NCI-H1092 (cell line): ENCODE measurements at places on chromosomes 12 and 14.

GRCh38 chr14:29458547-29458946, 469.1 kb downstream of the PRKD1 start:
- DNase-seq: no peak

GRCh38 chr14:104598910-104599273, 5.7 kb downstream of the TMEM179 start:
- no peak for DNase-seq

DNA sequence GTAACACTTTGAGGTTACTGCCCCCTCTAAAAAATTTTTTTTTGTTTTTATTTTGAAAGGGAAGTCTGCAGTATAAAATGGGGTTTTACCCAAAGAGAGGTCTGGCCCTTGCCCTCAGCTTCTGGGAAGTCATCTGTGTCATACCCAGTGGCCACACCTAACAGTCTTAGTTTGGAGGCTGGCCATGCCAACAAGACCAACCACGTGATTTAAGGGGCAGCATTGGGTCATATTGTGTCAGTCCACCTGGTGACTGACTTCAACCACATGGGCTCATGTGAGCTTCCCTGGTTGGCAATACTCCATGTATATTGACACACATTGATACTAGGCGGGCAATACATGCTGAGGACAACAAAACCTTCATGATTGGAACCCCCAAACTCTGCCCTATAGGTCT, 173.9 kb downstream of the GXYLT1 start:
- DNase-seq: no peak

- DNase-seq: no peak
Observed at GRCh38 chr12:110109037-110109836, 14.9 kb upstream of the IFT81 start.

GRCh38 chr14:71031000-71031399, 123.7 kb downstream of the PCNX1 start:
- DNase-seq: no peak

- no peak for DNase-seq
Observed at GRCh38 chr12:123854232-123854631, 92.1 kb downstream of the DNAH10 start.

DNA sequence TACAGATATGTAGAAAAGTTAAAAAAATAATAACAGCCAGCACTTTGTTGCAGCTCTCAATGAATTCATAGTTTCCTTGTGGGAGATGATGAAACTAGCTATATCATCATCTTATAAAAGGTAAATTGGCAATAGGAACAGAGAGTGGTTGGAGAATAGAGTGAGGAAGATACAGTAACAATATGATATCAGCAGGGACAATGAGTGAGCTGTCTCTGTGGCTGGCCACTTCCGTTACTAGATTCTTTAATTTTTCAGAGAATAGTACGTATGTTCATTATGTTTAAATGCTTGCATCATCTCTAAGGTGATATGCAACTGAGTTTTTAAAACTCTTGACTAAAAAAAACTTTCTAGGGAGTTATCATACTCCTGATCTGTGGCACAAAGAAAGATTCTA, 1006.2 kb upstream of the FLRT2 start:
- DNase-seq: no peak

- DNase-seq: no peak
Observed at GRCh38 chr14:23481979-23482822, 12.7 kb downstream of the NGDN start.

DNA sequence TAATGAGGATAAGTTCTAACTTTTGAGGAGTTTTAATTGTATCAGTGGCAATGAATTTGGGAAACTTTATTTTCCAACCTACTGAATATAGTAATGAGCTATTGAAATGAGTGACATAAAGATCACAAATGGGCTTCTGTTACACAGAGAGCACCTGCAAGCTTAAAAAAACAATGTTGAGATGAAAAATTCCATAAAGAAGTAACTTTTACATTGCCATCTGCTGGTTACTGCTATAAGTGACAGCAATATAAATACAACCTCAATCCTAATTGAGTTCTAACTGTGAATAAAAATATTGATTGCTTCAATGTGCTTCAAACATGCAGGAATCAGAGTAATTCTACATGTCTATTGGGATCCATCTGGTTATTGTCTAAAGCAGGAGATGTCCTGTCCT, 14.2 kb downstream of the WIF1 start:
- no peak for DNase-seq

DNA sequence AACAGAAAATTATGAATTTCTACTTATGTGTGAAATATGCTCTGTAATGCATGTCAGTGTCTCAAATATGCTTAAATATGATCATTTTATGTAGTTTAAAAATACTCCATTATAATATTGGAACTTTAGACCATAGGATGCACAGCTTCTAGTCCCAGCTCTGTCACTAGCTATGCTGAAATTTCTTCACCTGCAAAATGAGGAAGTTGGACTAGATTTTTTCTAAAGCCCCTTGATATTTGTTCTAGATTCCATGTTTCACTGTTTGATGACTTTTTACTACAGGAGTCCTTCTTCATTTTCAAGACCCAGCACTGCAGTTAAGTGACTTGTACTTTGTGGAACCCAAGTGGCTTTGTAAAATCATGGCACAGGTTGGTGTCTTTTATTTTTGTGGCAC, 90.1 kb downstream of the LRRK2 start:
- no peak for DNase-seq

GRCh38 chr12:54002915-54003389, 3.0 kb downstream of the HOXC9 start:
- no peak for DNase-seq

- no peak for DNase-seq
Observed at GRCh38 chr14:75972801-75973421, 8.9 kb downstream of the TGFB3 start.

GRCh38 chr12:56103823-56104108, 593 bp upstream of the PA2G4 start:
- DNase-seq: no peak
